ENCODE measurements at places on chromosomes 2 and 18.

DNA sequence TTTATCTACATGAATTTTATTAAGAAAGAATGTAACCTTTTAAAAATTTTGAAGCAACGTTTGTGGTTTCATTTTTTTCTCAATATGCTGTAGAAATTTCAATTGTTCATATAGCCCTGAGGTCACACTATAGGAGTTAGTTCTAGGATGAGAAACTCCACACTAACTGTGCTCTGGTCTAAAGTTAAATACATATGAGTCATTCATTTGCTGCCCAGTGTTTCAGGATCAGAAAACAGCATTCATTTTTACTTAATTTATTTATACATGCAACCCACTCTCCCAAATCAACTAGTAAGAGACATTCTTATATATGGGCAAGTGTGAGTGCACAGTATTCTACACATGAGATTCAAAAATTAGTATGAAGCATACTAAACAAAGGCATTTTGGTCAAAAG, 137.9 kb downstream of the DOCK10 start:
- no peak for DNase-seq

- DNase-seq, result no peak
Measured at GRCh38 chr2:158756331-158756730, 38.8 kb upstream of the DAPL1 start.

DNA sequence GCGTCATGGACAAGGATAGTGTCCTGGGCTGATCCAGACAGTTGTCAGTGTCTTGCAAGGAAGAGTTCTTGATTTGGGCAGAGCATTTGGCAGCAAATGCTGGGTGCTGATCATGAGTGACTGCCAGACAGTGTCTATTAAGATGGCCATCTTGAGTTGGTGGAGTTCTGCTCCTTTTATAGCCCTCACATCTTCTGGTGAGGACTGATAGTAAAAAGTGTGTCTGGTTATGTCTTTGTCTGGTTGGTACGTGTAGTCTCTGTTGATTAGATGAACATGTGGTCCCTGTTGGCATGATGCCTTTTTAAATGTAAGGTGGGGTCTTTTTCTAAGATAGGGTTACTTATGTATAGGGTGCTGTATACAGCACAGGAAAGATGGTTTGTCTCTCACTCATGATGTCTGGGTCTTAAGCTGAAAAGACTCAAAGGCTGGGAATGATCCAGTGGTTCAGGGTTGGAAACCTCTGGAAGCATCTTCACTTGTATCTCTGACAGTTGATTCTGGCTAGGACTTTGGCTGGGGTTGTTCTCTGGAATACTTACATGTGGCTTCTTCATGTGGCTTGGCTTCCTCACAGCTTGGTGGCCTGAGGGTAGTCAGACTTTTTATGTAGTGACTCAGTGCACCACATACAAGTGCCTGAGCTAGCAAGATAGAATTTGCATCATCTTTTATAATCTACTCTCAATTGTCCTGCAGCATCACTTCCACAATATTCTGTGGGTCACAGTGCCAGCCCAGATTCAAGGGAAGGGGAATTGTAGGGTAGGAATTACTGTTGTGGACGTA, 11.8 kb downstream of the MTX2 start:
- DNase-seq, result peak; percentile 14

DNA sequence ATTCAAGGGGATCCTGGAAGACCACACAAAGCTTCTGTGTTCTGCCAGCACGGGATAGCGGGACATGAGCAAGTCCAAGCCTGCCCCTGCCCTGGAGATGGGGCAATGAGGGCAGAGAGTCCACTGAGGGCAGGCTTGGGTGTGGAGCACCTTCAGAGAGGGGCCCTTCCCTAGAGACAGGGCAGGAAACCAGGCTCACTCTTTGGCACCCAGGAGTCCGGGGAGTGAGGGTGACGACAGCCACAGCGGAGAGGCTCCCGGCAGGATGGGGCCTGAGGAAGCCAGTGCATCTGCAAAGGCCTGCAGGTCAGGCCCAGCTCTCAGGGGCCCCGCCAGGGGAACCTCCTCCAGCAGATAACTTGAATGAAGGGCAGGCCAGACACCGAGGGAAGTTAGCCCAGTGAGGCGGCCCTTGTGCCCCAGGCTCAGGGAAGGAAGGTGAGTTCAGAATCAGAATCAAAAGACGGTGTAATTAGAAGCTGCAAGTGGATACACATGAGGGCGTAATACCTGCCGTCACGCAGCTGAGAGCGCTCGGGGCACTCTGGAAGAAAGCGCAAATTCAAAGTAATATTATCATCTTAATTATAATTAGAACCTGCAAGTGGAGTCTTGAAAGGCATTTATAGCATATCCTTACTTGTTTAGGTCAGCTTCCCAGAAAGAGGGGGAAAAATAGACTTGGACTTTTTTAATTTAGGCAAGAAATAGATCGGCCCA, 142.6 kb upstream of the LGALSL start:
- no peak for DNase-seq

DNA sequence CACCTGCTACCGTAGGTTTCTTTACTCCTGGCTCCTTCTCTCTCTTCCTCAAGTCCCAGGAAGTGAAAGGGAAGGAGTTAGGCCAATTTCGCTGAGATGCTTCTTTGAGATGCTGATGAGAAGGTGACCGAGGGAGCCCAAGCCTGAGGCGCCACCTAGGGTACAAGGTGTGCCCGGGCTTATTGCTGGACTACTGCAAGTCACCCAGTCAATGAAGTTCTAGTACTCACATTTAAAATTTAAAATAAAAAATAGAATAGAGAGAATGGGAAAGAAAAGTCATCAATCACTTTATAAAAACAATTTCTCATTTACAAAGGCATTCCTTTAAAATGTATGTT, 45.3 kb downstream of the ACAA2 start:
- peak; percentile 86 for DNase-seq

DNA sequence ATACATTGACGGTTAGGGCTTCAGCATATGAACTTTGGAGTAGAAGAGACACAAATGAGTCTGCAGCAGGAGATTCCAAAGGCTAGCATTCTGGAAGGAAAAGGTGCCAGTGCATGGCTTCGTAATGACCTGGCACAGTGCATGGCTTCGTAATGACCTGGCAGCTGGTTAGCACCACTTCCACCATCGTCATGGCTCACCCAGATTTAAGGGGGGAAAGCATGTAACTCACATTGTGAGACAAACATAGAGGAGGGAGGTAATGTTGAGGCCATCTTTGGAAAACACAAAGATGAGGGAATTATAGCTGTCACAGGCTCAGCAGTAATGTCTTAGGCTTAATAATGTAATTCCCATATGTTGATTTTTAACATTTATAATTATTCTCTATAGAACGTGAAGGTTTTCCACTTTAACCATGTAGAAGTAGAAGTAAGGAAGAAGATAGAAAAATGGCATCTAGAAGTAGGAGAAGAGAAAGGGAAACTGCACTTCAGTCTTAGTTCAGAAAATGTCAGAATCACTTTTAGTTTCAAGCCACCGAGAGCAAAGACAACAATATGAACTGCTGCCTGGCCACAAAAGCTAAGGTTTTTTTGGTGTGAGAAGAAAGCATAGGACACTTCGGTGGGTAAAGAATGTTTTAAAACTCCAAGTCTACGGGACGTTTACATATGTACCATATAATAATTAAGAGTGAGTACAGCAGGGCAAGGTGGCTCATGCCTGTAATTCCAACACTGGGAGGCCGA, 6.8 kb upstream of the STK25 start:
- DNase-seq, result no peak

GRCh38 chr2:58514252-58514651, 273.1 kb upstream of the FANCL start:
- DNase-seq, result no peak

GRCh38 chr2:36376319-36376765, 20.8 kb downstream of the CRIM1 start:
- no peak for DNase-seq

- no peak for DNase-seq
Measured at GRCh38 chr18:38895560-38895959, 1330.0 kb upstream of the CELF4 start.

DNA sequence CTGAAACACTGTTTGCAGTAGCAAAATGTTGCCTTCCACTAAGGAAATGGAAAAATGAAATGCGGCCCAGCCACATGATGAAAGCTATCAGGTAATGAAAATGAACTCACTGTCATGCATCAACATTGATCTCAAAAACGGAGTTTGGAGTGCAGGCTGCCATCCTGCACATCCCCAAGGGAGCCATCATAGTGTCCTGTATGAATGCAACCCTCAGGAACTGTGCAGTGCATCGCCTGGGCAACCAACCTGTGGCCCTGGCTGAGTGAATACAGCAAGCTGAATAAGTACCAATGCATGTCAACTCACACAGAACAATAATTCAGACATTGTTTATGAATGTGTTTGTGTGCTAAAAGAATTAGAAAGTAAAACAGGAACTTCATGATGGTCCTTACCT, 23.1 kb upstream of the TXNDC2 start:
- no peak for DNase-seq

- DNase-seq, result peak; percentile 14
Measured at GRCh38 chr2:165109915-165110314, 93.9 kb downstream of the SCN3A start.

DNA sequence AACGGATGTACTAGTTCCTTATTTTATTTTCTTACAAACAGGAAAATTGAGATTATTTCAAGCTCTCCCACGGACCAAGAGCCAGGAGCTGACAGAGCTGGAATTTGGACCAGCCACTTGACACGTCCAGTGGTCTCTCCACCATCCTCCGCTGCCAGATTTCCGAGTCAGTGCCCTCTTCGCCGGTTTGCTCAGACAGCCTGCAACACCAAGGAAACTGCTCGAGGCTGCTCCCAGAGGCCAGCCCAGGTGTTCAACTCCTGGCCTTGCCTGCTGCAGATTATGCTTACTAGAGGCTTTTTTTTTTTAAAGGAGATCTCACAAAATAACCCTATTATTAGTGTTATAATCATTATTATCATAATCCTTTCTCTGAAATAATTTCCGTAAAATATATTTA, 779.8 kb downstream of the RNF144A start:
- DNase-seq, result no peak

GRCh38 chr18:49626842-49627467, 65.1 kb downstream of the LIPG start:
- no peak for DNase-seq

- DNase-seq, result no peak
Measured at GRCh38 chr2:6934758-6935651, 17.8 kb downstream of the RNF144A start.

GRCh38 chr2:36458106-36458505, 102.5 kb downstream of the CRIM1 start:
- DNase-seq, result no peak

DNA sequence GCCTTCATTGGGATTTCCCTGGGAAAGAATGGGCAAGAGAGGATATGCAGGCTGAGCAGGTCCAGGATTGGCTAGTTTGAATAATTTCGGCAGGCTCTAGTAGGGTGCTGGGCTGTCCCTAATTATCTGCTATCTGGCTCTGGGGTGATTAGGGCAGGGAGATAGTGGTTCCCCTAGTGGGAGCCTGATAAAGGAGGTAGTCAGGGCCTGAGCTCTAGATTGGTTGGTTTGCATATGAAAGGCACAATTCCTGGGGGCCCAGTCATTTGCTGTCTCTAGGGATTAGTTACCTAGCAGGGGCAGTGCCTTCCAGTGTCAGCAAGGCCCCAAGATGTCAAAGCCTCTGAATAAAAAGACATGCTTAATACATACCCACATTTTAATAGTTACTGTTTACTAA, 690.1 kb upstream of the KLHL29 start:
- DNase-seq, result no peak

DNA sequence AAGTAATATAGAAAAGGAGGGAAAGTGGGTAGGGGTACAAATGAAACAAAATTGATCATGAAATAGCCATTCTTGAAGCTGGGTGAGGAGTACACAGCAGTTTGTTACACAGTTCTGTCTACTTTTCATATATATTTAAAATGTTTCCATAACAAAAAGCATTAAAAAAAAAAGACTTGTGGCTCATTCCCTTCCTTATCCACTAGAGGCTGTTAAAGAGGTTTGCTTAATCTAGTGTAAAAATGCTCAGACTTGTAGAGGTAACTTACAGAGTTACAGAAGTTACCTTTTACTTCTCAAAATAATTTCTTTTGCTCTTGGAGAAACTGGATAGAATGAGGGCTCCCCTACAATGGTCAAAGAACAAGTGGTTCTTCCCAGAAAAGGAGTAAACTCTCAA, 8.1 kb upstream of the WIPF1 start:
- DNase-seq, result peak; percentile 68

GRCh38 chr2:153096272-153096671, 377.9 kb downstream of the ARL6IP6 start:
- DNase-seq, result no peak

- DNase-seq, result peak; percentile 84
Measured at GRCh38 chr2:196586511-196586991, 53.0 kb upstream of the CCDC150 start.

DNA sequence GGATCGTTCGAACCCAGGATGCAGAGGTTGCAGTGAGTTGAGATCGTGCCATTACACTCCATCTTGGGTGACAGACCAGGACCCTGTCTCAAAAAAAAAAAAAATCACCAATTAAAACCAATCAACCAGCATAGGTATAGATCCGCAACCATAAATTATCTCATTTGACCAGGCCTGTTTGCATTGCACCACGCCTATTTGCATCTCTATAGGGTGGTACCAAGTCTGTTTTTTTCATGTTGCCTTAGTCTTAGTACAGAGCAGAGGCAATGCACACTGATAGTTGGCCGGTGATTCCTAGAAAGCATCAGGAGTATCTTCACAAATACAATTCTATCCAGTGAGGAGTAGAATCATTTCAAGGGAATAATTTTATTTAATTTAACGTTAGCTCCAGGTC, 9.3 kb upstream of the NPC1 start:
- no peak for DNase-seq

DNA sequence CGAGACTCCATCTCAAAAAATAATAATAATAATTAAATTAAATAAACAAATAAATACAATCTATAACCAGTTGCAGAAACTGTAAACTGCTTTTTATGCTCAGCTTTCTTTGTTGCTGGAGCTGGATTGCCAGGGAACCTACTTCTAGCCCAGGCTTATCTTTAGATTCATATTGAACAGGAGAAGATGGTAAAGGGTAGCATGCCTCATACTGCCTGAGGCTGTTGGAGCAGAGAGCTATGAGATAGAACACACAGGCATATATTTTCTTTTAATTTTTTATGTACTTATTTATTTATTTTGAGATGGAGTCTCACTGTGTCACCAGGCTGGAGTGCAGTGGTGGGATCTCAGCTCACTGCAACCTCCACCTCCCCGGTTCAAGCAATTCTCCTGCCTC, 28.7 kb upstream of the EML4 start:
- DNase-seq, result no peak

DNA sequence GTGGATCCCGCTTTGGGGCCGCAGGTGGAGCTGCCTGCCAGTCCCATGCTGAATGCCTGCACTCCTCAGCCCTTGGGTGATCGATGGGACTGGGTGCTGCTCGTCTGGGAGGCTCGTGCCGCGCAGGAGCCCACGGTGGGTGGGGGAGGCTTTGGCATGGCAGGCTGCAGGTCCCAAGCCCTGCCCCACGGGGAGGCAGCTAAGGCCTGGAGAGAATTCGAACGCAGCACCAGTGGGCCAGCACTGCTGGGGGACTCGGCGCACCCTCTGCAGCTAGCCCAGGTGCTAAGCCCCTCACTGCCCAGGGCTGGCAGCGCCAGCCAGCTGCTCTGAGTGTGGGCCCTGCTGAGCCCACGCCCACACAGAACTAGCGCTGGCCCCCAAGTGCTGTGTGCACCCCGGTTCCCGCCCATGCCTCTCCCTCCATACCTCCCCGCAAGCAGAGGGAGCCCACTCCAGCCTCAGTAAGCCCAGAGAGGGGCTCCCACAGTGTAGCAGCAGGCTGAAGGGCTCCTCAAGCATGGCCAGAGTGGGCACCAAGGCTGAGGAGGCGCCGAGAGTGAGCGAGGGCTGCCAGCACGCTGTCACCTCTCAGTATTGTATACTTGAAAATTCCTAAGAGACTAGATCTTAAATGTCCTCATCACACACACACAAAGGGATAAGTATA, 1654.2 kb upstream of the SLC39A10 start:
- DNase-seq, result no peak
